ENCODE measurements at places on chromosomes 1 and 21.

- DNase-seq: no peak
Observed at GRCh38 chr1:64963466-64963865, 2.9 kb downstream of the JAK1 start.

DNA sequence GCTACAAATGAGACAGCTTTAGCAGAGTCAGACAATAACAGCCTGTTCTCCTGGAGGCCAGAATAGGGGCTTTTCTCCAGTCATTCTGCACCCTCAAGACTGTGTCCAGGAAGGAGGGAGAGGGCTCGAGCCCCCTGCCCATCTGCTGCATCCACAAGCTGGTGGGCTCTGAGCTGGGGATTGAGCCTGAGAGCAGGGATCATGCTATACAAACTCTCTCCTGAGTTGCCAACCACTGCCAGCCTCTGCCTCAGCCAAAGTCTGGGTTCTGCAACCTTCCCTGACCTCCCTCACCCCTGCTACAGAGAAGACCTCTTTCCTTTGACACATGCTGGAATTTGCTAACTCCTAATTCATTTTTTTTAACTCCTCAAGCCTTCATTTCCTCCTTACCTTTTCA is 14.8 kb upstream of the PPM1J start:
- no peak for DNase-seq

- no peak for DNase-seq
Observed at GRCh38 chr1:175208773-175209492, 16.4 kb upstream of the KIAA0040 start.

DNA sequence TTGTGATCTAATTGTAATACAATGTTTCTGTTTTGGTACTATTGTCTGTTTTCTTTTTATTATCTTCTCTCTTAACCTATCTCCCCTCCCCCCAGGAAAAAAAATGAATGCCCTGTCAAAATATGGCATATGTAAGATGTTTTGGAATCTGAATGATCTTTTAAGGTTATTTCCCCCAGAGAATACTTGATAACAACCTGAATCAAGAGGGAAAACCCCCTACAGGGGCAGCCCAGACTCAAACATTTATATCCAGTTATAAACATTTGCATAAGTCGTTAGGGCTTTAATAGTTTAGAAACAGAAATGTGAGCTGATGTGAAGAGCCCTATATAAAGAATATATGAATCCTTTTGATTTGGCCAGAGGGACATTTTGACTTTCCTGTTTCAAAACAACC is 169.5 kb downstream of the VAV3 start:
- no peak for DNase-seq

GRCh38 chr1:26693599-26694572 is 1.9 kb upstream of the ARID1A start:
- no peak for DNase-seq

DNA sequence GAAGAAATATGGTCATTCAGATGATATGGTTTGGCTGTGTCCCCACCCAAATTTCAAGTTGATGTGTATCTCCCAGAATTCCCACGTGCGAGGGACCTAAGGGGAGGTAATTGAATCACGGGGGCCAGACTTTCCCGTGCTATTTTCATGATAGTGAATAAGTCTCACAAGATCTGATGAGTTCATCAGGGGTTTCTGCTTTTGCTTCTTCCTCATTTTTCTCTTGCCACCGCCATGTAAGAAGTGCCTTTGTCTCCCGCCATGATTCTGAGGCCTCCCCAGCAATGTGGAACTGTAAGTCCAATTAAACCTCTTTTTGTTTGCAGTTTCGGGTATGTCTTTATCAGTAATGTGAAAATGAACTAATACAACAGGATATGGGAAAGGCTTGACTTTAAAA is 1.4 kb upstream of the DPM3 start:
- no peak for DNase-seq

DNA sequence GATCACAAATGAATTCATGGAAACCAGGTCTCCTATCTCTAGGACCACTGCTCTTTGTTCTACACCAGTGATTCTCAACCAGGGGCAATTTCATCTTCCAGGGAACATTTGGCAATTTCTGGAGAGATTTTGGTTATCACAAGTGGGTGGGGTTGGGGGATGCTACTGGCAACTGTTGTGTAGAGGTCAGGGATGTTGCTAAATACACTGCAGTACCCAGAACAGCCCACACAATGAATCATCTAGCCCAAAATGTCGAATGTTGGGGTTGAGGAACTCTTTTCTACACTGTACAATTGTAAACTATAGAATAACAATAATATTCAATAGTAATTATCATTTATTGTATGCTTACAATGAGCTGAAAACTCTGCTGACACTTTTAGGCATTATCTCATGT is 55.7 kb upstream of the UBE2U start:
- no peak for DNase-seq
